GM12891 (cell line): ENCODE measurements at places on chromosomes 13 and 19.
A peak's percentile ranks its signal among the peaks of the same experiment; 100 is the strongest.

GRCh38 chr13:59464926-59465325, 698.8 kb downstream of the DIAPH3 start:
- DNase-seq = no peak

DNA sequence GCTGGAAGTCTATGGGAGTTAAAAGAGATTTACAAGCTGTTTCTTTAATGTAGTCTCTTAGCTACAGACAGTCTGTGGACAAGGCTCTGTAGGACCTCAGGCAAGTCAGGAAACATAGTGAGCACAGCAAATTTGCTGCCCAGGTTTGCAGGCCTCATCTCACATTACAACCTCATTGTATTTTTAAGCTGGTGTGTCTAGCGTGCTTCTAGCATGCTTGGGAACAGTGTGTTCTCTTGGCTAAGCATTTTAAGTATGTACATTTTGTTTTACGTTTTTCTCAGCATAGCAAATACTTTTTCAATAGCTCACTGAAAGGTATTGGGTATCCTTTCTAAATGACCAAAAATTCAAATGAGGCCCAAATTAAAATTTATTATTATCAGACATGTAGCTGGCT, 113.2 kb downstream of the STARD13 start:
- DNase-seq = no peak

- no peak for DNase-seq
Observed at GRCh38 chr19:6737873-6738786, 750 bp upstream of the GPR108 start.

DNA sequence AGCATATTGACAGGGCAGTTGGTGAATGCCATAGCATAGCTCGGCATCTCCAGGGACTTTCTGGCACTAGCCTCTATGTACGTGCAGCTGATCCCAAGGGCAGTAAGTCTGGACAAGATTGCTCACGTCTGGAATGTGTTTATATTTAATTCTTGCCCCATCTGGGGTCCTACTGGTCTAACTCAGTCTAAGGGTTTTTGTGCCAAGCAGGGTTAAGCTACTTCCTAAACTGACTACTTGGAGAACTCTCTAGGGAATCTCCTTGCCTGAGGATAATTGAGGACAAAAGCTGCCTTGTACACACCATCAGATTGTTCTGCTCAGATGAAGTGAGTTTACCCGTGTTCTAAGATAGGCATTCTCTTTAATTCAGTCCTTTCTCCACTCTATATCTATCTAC, 358.1 kb downstream of the MYO16 start:
- DNase-seq = no peak

DNA sequence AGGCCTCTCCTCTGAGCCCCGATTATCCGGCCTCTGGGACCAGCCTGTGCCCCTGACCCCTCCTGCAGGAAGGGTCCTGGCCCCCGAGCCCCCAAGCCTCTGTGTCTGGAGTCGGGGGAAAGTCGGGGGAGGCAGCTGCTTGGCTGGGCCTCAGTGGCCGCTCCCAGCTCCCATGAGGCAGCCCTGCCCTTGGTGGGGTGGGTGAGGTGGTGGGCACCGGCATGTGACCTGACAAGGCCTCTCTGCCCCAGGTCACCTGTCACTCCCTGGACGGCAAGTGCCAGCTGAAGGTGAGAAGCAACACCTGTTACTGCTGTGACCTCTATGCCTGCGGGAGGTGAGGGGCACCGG, 41.5 kb downstream of the TMEM255B start:
- DNase-seq = no peak

GRCh38 chr13:60925686-60926085, 490.0 kb downstream of the PCDH20 start:
- no peak for DNase-seq

DNA sequence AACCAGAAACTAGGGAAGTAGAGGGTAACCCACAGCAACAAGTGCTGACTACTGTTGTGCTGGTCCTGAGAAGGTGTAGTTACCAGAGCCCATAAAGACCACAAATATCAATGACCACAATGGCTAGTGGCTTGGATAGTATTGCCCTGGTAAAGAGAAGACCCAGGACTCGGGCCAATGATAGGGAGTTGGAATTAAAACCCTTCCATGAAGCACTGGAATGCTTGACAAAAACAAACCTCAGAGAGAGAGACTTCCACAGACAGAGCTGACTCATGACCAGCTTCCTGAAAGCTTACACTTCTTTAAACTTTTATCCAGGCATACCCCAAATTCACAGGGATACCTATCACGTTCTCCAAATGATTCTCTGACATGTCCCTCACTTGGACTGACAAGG, 60.5 kb downstream of the WDR87 start:
- no peak for DNase-seq

DNA sequence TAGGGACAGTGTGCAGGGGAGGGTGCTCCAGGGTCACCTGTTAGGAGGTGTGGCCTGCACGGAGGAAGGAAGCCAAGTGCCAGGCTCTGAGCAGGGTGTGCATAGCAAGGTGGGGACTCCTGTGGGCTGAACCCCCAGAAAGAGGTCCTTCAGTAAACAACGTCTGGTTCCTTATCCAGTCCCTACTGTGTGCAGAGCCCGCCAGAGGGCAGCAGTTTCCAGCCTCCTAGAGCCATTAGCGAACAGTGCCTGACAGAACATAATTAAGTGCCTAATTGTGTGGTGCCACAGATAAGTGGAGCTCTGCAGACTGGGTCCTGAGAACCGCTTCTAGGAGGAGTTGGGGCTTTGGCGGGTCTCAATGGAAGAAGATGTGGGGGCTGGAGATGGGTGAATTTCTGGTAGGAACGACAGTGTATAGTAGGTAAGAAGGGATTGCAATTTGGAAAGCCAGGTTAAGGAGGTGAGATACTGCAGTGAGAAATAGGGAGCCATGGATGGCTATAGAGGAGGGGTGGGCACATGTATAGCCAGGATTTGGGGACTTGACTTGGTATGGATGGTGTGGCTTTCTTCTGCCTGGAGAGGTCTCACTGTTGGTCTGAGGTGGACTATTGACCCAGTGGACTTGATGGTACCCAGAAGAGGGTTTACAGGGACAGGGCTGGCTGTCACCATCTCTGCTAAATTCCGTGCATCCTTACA, 323.1 kb downstream of the ZNF536 start:
- DNase-seq = no peak

DNA sequence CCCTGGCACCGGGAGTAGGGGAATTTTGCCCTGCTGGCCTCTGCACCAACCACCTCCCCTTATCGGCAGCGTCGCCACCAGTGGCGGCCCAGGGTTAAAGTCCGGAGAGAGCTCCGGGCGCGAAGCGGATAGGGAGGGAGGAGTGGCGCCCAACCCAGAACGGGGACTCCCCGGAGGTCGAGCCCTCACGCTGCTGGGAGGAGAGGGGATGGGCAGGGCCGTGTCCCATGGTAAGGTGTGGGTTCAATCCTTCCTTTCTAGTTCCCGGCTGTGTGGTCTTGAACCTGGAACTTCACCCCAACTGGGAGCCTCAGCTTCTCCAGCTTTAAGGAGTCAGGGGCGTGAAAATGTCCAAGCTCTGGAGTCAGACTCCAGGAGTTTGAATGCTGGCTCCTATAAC, 23.3 kb upstream of the BCL3 start:
- no peak for DNase-seq

DNA sequence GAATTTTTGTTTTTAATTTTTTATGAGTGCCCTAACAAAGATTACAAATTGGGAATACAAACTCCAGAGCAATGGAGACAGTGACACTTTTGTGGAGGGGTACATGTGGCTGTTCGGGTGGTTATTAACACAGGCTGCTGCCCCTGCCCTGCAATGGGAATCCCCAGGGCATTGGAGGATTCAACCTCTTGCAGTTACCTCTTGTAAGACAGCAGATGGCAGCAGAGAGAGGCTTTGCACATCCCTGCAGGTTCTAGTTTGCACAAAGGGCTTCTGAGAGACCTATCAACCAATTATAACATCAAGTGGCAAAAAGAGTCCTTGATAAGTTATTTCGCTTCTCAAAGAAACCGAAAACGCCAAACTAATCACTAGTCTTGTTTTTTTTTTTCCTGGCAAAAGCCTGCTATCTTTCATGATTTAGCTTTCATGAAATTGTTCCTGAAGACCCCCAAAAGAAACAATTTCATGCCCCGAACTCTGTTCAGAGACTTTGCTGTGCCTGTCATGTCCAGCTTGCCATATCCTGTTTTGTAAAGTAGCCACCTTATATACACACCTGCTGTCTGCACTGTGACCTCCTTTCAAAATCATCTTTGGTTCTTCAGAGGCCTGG, 10.4 kb downstream of the GJB2 start:
- peak; percentile 60 for DNase-seq

- DNase-seq = no peak
Observed at GRCh38 chr19:29505097-29505824, 20.5 kb upstream of the VSTM2B start.

DNA sequence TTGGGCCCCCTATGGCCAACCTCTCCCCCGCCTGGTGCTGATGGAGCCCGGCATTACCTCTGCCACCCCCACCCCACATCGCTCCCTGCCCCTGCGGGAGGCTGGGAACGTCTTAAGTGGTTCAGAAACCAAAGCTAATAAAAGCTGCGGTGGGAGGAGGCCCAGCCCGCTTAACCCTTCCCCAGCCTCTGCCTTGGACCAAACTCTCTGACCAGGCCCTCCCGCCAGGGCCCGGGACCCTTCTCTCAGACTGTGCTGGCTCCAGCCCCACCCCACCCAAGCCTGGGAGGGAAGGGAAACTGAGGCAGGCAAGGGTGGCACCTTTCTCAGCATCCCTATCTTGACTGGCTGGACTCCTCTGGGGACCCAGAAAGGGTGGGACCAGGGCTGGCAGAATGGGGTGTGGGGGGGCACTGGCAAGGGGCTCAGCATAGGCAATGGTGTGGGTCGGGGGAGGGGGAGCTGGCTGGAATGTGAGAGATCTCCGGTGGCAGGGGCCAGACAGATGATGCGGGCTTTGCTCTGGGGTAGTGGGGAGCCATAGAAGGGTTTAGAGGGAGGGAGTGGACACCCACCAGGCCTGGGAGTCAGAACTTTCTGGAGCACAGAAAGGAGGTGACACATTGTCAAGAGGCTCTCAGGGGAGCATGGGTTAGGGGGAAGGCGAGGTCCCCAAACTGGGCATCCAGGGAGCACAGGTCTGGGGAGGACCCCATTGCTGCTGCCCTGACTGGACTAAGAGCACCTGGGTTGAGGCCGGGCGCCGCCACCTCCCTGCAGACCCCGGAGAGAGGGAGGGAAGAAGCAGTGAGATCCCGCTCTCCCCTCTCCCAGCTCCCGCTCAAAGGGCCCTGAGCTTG, 21.9 kb downstream of the SMIM24 start:
- no peak for DNase-seq

DNA sequence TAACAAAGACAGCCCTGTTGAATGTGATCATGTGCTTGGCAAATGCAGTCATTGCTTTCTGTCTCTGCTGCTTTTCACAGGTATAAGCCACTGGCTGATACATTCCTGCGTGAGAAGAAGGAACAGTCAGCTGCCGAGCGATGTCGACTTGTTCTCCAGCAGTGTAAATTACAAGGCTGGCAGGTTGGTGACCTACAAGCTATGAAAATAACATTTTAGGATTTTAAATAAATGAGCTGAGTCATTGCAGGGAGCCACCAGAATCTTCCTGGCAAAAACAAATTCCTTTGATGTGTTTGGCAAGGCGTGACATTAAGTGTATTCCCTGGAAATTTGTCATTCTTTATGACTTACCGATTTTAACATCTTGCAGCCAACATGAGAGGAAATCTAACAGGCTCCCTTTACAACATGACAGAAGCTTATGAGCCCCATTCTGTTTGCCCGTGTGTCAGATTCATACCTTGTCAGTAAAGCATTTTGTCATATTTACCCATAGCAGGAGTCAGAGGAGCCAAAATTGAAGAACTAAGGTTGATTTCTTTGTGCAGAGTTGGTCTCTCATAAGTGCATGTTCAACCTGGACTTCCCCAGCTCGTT, 471.4 kb downstream of the MYO16 start:
- DNase-seq = no peak

GRCh38 chr13:51333826-51334225, 5.7 kb upstream of the SERPINE3 start:
- no peak for DNase-seq

DNA sequence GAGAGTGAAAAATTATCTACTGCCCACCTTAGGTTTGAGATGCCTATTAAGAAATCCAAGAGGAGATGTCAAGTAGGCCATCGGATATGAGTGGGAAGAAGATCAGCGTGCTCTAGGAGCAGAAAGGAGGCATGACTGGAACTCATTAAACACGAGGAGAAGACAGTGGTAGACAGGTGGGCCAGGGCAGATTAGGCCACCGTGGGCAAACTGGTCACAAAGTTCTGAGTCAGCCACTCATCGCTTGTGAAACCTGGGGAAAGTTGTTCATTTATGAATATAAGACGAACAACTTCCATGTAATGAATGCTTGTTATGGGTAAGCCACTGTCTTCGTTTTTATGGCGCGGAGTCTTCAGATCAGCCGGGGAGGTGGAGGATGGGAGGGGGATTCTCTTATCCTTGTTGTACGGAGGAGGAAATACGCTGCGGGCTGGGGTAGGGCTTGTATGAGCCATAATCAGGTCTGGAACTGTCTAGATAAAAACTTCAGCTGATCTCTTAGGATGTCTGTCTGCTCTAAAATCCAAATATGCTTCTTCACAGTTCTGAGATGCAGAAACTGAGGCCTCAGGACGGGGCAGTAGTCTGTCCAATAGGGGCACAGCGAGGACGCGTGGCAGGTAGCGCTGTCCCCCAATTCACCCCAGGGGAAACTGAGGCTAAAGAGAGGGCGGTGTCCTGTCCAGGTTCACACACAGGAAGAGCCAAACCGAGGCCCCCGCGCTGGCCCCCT, 1.1 kb upstream of the ZNF444 start:
- DNase-seq = no peak

GRCh38 chr13:40680659-40681323, 14.3 kb upstream of the FOXO1 start:
- DNase-seq = no peak

DNA sequence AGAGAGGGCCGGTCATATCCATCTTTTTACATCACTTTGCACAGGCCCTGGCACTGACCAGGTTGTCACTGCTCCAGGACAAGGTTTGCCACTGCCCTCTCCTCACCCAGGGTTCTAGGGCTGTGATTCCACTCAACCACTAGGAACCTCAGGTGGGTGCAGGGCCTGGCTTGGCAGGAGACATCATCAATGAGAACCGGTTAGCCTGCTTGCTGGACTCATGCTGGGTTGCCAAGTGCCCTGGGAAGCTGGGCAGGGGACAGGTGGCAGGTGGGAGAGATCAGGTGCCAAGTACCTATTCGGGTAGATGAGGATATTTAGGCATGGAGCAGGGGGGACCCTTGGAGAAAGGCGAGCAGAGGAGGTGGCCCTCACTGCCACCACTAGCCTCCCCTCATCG, 4.2 kb upstream of the CERS4 start:
- no peak for DNase-seq

DNA sequence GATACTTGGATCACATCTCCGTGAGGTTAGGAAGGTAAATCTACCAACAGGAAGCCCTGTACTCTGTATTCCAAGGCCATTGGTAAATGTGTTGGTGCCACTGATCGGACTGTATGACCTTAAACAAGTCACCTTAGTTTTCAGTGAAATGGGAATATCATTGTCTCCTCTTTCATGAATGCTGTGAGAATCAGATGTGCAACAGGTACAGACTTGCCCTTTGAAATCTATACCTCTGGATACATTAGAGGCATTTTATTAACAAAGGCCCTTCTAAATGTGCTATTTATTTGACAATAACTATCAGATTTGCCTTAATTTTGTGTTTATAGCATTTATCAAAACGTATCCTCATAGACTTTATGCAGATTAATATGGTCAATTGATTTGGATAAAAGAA, 11.0 kb downstream of the NHLRC3 start:
- no peak for DNase-seq
